ENCODE measurements at places on chromosomes 16 and 17.

GRCh38 chr17:62757500-62757951 lies 50.6 kb downstream of the MARCHF10 start:
- no peak for DNase-seq

DNA sequence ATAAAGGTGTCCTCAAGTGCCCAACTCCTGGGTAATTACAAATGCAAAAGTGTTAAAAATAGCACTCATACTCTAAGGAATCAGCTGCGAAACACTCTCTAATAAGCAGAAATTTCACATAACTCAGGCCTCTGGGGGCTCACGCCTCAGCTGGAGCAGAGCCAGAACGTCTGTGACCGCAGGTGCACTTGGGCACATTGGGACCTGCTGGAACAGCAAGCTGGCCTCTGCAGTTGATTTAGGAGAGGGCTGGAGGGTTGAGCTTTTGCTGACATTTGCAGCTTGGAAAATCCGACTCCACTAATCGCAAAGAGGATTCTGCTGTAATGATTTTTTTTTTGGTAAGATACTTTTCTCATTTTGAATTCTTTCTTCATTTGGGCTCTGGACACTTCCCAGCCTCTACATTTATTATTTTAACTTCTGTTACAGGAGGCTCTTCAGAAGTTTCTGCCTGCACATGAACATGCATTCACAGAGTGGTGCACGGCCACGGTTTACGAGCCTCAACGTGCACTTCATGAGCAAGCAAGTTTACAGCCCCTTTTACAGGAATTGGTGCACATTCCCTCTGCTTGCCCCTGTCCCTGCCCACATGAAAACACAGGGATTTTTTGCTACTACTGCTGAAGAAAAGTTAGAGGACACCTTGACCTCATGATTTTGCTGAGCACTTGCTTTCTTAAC lies 4.1 kb upstream of the SNTB2 start:
- peak; percentile 61 for DNase-seq

DNA sequence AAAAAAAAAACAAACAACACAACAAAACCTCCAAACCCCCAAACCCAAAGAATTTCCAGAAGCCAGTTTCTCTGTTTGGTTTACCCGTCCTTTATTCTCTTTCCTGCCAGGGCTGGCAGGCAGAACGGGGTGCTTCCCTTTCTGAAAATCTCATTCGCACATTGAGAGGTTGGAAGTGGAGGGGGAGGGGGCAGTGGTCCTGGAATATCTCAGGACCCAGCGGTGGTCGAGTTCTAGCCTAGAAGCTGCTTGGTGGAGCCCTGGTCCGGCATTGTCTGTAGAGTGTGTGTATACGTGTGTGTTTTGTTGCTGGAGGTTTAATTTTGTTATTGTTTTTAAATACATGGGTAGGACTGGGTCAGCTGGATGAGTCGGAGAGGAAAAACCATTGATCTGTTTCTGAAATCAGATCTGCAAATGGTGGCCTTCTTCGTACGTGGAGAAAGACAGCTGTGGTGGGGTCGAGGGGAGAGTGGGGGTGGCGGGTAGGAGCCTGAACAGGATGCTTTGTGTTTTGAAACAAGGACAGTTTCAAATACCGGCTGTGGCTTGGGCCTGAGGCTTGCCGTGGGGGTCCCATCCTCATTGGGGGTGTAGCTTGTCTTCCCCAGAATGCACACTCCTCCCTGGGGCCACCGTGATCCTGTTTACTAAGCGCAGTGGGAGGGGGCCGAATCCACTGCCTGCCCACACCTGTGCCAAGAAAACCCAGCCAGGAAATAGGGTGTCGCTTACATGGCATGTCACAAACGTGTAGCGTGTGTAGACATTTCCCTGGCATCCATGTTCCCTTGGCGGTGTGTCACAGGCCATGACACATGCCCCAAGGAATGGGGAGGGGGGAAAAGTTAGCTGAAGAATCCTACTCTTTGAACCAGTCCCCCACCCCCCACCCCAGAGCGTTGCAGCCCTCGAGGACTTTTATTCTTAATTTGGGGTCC lies 1.6 kb downstream of the CMIP start:
- DNase-seq: peak; percentile 8

GRCh38 chr16:29663016-29663806 lies at the start of gene SPN:
TSS of gene SPN (plus strand) at chr16:29663247. CDS start at chr16:29663729, 482 bp downstream.
- no peak for DNase-seq

DNA sequence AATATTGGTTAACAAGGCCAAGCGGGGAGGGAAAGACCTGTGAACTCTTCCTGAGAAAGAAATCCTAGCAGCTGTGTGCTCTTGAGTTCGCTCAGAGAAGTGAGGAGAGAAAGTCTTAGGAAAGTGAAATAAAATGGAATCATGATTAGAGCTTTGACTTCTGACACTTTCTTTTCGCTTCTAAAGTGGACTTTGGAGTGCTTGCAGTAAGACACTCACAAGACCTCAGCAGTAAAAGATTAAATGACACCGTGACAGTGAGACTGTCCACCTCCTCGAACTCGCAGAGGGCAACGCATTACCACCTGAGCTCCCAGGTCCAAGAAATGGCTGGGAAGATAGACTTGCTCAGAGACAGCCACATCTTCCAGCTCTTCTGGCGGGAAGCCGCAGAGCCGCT lies 71.2 kb downstream of the RNF213 start:
- DNase-seq: no peak

- no peak for DNase-seq
These were observed 322.1 kb downstream of the MAP2K4 start for GRCh38 chr17:12342609-12343435.

DNA sequence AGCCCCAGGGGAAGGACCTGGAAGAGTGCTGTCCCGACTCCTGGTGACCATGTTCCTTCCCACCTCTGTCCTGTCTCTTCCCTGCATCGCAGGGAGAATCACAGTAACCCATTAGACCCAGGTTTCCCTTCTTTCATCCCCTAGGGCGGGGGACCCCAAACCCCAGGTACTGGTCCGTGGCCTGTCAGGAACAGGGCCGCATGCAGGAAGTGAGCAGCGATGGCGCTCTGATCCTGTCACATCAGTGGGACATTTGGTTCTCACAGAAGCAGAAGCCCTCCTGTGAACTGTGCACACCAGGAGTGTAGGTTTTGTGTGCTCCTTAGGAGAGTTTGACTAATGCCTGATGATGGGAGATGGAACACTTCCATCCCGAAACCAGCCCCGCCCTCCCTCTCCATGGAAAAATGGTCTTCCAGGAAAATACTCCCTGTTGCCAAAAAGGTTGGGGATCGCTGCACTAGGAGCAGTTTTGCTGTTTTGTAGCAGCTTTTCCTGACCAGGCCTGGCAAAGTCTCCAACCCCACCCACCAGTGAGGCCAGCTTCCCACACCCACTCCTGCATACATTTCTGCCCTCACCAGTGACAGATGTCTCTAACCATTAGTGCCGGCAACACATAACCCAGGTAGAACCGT lies 10.5 kb downstream of the MNT start:
- DNase-seq: no peak

- no peak for DNase-seq
These were observed 1.5 kb upstream of the PHKG2 start for GRCh38 chr16:30746638-30747175.

GRCh38 chr16:86517033-86517432 lies 6.7 kb downstream of the FOXF1 start:
- DNase-seq: no peak

GRCh38 chr17:75456039-75456416 lies 407 bp upstream of the TMEM94 start:
- DNase-seq: no peak

- DNase-seq: no peak
These were observed 41.9 kb upstream of the RBBP6 start for GRCh38 chr16:24497440-24497839.

GRCh38 chr17:19654896-19655295 lies 6.3 kb downstream of the ALDH3A2 start:
- DNase-seq: no peak

DNA sequence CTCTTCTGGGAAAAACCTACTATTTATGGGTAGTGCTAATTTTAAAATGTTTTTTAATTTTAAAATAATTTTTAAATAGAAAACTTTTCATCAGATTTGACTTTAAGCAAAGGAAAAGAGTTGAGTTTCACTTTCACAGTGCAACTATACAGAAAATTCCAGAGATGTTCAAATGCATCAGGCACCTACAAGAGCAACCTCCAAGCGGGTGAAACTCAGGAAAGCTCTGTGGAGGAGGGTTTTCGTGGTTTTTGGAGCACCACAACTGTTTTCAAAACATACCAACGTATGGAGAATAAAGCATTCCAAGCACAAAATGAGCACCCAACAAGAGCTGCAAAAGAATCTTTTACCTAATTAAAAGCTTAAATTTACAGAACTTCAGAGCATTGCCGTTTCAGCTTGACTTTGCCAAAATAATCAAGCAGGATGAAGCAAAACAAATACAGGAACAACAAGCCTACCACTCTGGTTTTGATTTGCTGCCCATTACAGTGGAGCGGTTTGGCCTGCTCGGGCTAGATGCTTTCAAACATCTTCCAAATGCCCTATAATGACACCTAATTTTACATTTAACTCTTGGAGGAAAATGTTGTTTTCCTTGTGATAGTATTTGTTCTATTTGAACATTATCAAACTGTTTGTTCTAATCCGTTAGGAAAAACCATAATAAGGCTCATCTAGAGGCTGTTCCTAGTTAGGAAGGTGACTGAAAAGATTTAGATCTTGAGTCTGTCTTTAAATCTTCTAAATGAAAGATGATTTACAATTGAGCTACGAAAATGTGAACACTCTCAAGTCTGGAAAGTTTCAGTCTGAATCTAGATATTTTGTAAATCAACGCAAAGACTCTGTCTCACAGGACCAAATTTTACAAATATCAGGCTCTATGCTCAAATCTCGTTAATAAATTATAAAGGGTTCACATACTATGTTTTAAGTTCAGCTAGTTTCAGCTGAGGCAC lies 34.5 kb downstream of the NACA2 start:
- DNase-seq: no peak

DNA sequence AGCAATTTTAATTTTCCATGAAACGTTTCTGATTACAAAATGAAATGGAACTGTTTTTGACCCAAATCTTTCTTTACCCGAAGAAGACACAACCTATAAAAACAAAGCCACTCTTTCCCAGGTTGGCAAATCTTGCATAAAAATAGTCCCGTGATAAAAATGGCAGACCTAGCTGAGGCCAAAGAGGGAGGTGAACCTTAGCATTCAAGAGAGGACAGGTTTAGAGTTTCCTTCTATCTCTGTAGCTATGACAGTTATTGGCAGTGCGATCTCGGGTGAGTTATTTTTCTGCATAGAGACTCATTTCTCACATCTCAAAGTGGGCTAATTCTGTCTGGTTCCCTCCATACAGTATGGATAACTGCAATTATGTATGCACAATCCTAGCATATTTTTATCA lies 241.4 kb downstream of the MAP2K6 start:
- no peak for DNase-seq

DNA sequence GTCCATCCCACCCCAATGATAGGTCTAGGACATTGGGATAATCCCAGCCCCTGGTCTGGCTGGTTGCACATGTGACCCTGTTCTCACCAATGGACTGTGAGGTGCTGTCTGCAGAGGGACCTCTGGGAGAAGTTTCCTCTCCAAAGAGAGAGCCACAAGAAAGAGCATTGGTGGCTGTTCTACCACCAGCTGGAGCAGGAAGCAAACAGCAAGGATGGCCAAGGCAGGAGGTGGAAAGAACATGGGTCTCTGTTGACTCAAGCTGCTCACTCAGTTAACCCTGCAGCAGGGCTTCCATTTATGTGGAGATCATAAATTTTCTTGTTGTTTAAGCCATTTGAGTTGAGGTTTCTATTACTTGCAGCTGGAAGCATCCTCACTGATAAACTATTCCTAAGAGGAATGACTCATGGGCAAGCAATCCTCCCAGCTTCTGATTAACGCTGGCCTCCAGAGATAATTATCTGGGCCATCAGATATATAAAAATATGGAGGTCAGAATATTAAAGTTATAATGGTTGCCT lies 52.6 kb downstream of the CYB5B start:
- DNase-seq: peak; percentile 39

GRCh38 chr16:28231763-28232162 lies 20.0 kb upstream of the XPO6 start:
- no peak for DNase-seq

DNA sequence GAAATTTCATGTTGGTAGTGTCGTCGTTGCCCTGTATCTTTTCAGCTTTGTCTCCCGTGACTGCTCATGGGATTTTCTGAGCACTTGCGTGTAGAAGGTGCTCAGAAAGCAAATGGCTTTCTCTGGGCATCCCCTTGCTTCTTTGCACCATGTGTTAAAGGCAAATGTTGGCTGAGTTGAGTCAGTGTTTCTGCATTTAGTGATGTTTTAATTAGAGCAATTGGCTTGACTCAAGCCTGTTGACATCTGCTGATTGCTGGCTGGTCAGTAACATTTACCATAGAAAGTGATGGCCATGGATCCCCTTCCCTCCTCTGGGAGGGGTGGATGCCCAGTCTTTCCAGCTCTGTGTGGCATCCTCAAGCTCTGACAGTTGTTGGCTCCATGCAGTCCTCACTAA lies 187.2 kb upstream of the MPHOSPH6 start:
- DNase-seq: no peak

Data from DMS79 treated with DMSO at 0.1 percent for 48 hours (cell line).